ENCODE measurements at places on chromosomes 7 and 10.

GRCh38 chr7:47405921-47406800 lies 175.8 kb downstream of the TNS3 start:
- no peak for DNase-seq

DNA sequence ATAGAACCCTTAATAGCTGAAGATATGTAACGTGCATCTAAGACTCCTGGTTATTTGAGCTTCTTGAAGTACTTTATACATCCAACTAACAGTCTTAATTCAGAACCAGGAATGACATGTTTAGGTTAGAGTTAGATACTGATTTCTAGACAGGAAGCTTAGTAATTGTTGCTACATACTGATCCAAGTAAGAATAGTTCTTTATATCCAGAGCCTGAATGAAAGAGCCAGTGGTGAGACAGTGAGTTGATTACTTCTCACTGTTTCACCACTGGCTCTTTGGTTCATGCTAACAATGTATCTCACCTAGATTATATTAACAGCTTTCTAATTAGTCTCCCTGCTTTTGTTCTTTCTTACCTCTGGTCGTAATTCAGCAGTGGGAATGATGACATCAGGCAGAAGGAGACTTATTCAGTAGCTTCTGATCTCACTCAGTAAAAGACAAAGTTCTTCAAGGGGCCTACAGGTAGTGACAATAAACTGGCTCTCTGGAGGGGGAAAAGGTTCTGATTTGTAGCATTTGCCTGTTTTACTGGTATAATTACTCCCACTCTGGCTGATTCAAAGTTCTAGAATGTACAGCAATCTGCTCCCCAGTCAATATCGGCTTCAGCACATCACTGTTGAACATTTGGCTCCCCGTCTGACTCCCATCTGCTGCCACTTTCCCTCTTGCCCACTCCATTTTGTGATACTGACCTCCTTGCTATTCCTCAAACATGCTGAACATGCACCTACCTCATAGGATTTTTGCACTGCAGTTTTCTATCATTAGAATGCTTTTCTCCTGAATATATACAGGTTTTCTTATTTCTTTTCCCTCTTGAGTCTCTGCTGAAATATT lies 29.1 kb downstream of the MCU start:
- no peak for DNase-seq

DNA sequence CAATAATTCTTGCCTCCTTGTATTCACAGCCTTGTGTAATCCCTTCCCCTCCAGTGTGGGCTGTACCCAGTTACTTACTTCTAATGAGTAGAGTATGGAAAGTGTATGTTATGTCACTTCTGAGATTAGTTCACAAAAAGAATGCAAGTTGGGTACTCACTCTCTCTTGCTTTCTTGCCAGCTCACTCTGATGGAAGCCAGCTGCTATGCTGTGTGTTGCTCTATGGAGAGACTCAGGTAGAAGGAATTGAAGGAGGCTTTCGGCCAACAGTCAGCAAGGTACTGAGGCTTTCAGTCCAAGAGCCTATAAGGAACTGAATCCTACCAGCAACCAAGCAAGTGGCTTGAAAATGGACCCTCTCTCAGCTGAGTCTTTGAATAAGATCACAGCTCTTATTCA lies 9.7 kb upstream of the BICC1 start:
- no peak for DNase-seq

- DNase-seq: no peak
Measured at GRCh38 chr10:126569513-126570244, 100.8 kb downstream of the C10orf90 start.

DNA sequence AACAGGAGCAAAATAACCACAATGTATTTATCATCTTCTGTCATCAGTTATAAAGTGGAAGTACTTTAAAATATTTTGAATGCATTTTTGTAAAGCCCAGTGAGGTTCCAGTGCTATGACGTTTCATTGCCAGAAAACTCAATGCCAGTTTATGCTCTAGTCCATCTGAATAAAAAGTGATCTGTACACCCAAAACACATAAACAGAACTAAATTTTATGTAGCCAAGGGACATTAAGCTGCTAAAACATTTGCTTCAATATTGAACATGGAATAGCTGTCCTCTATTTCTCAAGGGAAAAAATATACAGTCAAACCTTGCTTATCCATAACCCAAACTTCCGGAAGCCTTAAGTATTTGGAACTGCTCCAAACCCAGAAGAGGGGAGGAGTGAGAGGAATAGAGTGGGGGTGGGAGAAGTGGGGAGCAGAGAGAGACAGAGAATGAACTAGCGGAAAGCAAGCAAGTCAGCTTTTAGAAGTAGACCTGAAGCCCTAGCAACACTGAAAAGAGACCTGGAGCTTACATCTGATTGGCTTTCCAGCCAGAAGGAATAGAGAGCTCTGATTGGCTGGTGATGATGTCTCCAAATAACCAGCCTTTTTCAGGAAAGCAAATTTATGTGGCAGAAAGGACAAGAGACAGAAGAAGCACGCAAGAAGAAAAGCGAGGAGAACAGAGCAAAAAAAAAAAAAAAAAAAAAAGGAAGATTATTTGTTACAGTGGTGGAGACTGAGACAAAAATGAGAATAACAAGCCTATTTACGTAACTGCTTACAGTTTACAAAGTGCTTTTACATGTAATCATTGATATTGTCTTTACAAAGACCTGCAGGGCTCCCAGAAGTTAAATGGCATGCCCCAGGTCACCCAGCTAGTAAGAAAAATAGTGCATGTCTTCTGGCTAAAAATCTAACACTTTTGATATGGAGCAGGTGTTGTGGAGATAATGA lies 196.0 kb downstream of the RNLS start:
- DNase-seq: no peak

GRCh38 chr7:92685136-92686042 lies 95.2 kb upstream of the FAM133B start:
- peak; percentile 16 for DNase-seq

GRCh38 chr7:116426428-116427156 lies 72.9 kb upstream of the CAV2 start:
- DNase-seq: no peak

GRCh38 chr10:3783682-3784432 lies 1.2 kb downstream of the KLF6 start:
- no peak for DNase-seq

GRCh38 chr7:1455955-1456354 lies 3.3 kb downstream of the MICALL2 start:
- no peak for DNase-seq

Data from stimulated activated CD4-positive, alpha-beta T cell treated with anti-CD3 and anti-CD28 coated beads, TNF-alpha, amount 100 ng/mL, for 1 hour (primary cell).